ENCODE measurements at places on chromosomes 2 and 18.

DNA sequence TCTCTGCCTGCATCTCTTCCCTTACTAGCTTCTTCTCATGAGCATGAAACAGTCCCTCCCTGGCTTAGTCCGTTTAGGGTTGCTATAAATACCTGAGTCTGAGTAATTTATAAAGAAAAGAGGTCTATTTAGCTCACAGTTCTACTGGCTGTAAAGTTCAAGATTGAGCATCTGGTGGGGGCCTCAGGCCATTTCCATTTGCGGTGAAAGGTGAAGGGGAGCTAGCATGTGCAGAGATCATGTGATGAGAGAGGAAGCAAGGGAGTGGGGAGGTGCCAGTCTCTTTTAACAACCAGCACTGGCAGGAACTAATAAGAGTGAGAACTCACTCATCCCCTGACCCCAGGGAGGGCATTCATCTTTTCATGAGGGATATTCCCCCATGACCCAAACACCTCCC, 26.8 kb downstream of the RHBDD1 start:
- no peak for DNase-seq

- no peak for DNase-seq
Measured at GRCh38 chr18:79789901-79790890, 7.5 kb upstream of the KCNG2 start.

- no peak for DNase-seq
Measured at GRCh38 chr18:11219571-11219970, 70.2 kb upstream of the PIEZO2 start.

DNA sequence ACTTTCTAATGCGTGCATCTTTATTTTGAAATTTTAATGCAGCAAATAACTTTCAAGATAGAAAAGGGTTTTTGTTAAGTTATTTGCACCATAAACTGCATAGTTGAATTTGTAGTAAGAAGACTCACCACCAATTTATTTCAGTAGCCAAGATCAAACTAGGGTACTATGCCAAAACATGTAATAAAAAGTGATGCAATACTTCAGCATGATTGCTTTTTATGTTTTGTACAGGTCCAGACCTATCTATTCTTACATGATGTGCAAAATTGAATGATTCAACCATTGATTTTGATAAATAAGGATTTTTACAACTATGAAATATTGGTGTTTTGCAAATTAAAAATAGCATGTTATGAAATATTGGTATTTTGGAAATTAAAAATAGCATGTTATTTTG, 26.7 kb downstream of the AGPS start:
- no peak for DNase-seq

- DNase-seq, result no peak
Measured at GRCh38 chr2:4140281-4140970, 437.1 kb downstream of the DCDC2C start.

GRCh38 chr18:23383494-23383893, 69.6 kb upstream of the RIOK3 start:
- no peak for DNase-seq

GRCh38 chr2:161088658-161089350, 71.4 kb upstream of the TANK start:
- no peak for DNase-seq

DNA sequence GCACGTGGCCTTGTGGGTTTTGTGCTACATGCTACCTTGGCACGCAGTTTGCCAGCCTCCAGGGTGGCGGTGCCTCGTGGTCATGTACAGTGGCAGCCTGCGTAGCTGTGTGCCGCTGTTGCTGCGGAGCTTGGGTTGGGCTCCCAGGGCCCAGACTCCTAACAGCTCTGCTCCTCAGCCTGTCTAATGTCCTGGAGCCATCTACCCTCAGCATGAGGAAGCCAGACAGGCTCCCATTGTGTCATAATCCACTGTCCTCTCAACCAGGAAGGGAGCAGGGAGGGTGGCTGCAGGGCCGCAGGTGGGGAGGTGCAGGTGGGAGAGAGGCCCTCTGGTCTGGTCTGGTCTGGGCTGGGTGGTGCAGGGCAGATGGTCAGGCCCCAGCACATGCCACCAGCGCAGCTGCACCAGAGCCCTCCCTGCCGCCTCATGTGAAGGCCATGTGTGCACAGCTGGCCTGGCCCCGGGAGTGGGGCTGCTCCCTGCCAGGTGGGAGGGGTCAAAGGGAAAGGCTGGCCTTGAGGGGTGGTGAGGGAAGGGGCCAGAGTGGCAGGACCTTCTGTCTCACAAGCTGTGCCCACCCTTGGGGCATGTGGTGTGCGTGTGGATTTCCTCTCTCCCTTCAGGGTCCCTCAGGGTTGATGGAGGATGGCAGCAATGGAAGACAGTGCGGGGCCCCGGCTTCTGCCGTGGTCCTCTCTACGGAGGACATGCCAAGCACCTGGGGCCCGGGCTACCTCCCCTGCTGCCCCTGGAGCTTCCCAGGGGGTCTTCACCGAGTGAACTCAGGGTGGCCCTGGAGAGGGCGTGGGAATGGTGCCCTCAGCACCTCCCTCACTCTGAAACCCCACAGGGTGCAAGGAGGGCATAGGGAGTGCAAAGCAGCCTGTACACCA, 4.8 kb downstream of the ATOH8 start:
- no peak for DNase-seq

DNA sequence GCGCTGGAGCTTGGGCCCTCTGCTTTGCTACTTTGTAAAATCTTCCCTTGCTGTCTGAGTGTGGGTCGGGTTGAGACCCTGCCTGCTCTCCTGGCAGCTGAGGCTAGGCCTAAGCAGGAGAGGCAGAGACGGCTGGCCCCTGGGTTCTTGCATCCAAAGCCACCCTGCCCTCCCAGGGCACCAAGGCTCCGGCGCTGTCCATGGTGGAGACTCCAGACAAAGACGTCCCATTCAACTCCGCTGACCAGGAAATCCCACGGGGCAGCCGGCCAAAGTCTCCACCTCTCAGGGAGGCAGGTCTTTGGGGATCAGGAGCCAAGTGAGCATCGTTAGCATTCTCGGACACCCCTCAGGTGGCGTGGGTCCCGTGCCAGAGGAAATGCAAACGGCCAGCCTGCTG, 2.6 kb upstream of the PRLH start:
- no peak for DNase-seq

Data from HS-5 (cell line).